EH (cell line): ENCODE measurements at places on chromosomes 13 and 19.
A peak's percentile ranks its signal among the peaks of the same experiment; 100 is the strongest.

DNA sequence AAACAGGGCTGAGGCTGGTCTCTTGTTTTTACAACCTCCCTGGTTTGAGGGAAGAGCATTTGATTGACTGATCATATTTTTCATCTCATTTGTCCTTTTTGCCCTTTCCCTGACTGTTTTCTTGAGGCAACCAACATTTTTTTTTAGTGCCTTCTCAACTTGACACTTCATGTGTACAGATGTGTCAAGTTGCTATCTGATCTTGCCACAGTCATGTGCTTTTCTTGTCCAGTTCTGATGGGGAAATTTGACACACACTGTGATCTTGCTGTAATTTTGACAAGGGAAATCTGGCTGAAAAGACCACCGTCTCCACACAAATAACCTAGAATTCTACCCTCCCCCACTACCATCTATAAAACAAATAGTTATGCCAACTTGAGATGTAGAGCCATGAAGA lies 329.6 kb downstream of the KCTD12 start:
- DNase-seq, result no peak

DNA sequence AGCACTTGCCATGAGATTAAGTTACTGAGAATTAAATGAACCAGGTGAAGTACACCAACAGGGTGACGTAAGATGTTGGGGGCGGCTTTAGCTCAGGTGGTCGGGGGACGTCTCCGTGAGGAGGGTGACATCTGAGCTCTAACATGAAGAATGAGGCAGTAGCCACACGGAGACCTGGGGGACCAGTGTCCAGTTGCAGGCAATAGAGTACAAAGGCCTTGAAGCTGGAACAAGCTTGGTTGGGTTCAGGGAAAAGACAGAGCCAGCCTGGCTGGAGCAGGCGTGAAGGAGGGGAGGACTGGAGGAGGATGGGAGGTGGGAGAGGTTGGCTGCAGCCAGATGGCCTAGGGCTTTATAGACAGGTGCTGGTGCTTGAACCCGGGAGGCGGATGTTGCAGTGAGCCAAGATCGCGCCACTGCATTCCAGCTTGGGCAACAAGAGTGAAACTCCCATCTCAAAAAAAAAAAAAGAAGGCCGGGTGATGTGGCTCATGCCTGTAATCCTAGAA lies 1.6 kb downstream of the SPINT2 start:
- no peak for DNase-seq

DNA sequence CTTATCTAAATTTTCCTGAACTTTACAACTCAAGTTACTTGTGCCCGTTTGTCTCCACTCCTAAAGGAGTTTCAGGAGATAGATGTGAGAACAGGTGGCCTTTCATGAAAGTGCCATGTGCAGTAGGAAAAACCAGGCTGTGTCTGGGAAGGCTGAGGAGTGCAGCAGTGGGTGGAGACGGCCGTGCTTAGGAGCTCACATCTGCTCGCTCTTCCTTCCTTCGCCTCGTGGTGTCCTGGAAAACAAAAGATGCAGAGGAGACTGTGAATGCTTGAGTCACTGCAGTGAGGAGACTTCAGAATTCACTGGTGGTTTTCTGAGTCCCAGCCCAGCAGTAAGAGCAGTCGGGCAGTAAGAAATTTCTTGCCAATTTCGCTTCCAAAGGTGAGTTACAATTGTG lies 138.4 kb upstream of the RNF113B start:
- DNase-seq, result peak; percentile 68

GRCh38 chr19:34961775-34962686 lies 2.0 kb downstream of the ZNF792 start:
- peak; percentile 41 for DNase-seq

DNA sequence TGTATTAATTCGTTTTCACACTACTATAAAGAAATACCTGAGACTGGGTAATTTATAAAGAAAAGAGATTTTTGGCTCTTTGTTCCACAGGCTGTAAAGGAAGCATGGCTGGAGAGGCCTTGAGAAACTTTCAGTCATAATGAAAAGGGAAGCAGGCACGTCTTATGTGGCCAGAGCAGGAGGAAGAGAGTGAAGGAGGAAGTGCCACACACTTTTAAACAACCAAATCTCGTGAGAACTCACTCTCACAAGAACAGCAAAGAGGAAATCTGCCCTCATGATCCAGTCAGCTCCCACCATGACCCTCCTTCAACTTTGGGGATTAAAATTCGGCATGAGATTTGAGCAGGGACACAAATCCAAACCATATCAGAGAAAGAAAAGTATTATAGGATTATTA lies 1255.9 kb upstream of the MIR17HG start:
- no peak for DNase-seq

- no peak for DNase-seq
Observed at GRCh38 chr13:85243831-85244230, 555.4 kb downstream of the SLITRK6 start.

DNA sequence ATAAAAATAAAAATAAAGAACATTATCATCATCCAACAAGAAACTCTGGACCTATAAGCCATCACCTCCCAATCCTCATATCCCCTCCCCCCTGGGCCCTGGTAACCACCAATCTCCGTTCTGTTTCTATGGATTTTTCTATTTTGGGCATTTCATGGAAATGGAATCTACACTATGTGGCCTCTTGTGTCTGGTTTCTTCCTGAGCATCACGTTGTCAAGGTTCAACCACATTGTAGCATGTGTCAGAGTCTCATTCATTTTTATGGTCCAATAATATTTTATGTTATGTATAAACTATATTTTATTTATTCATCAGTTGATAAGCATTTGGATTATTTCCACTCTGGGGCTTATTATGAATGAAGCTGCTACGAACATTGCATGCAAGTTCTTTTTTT lies 26.9 kb downstream of the SULT2B1 start:
- DNase-seq, result peak; percentile 63

- no peak for DNase-seq
Observed at GRCh38 chr19:13666165-13666564, 98.2 kb upstream of the MRI1 start.

DNA sequence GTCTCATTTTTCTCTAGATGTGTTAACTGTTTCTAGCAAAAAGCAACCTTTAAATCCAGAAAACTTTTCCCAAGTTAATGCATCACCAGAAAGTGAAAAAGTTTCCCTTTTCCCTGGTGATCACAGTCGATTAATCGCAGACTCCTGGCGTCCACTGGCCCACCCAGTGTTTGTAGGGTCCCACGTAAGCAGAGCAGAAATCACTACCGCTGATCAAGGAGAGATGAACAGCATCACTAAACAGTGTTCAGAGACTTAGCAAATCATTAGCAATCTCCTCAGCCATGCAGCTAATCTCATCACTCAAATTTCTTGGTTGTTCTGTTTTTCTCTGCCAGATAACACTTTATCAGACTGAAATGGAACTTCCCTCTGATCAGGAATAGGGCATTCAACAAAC lies 184.2 kb downstream of the EFNB2 start:
- DNase-seq, result no peak

DNA sequence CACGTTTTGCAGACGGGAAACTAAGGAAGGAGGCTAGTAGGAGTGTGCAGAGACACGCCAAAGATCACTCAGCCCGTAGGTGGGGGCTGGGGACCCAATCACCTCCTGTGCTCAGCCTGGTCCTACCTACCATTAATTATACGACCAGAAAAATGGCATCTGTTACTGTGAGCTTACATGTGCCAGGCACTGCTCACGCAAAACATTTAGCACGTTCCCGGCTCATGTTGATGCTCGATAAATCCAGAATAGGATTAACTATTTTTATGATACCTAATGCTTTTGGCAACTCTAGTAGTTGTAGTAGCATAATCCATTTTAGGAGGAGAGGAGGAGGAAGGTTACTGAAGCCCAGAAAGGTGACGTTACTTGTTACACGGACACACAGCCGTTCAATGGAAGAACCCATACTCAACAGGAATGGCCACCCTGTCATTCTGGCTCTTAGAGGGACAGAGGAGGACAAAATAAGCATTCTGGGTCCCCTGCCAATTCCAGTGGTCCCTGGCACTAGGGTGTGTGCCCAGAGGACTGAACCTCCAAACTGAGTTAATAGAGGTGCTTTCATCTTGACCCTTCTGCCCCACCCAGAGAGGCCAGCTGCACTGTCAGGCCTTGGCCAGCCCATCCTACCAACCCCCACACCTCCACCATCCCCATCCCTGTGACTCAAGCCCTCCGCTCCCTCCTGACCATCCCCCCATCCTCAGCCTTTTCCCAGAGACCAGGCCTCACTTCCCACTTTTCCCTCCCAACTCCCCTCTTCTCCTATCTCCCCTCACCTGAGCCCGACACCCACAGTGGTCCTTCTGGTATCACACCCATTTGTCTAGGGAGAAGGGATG lies 5.0 kb upstream of the EML2 start:
- no peak for DNase-seq

DNA sequence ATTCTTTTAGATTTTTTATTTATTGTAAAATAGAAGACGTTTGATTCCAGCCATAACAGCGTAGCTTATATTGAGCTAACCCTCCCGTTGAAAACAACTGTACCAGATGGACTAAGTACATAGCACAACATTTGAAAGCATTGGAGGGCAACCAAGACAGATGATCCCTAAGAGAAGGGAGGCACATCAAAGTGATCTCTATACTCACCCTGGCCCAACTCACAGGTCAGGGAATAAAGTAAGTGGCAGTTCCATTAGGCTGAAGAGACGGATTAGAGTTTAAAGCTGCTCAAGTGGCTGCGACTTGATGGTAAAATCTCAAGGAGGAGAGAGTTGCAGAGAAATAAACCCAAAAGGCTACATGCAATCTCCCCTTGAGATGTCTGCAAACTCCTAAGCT lies 65.1 kb upstream of the ITM2B start:
- no peak for DNase-seq

DNA sequence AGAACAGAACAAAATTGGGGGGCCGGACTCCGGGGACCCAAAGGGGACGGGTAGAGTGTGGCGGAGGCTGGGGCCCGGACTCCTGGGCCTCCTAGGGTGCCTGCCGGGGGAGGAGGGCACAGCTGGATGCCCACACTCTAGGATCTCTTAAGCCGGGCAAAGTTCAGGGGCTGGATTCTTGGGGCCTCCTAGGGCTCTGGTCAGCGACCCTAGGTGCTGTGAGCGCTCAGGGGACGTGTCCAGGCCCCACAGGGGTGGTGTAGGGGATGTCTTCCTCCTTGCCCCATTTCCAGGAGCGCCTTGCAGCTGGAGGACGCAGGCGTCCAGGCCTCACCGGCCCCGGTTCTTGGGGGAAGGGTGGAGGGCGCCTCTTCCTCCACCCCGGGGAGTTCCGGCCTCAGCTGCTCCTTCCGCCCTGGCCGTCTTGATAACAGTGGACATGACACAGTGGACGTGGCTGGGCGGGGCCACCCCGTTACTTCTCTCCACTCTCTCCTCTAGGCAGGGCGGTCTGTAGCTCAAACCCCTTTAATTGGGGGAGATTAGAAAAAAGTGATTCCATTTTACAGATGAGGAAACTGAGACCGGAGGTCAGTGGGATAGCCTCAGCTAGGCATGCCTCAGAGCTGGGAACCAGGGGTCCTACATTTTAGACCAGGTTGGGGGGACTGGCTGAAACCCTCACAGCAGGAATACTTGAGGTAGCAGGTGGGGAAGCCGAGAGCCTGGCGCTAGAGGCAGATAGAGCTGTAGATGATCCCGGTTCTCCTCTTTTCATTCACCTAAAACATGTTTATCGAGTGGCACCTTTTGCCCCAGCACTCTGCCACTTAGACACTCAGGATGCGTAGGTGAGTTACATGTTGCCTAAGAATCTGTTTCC lies 705 bp downstream of the STXBP2 start:
- no peak for DNase-seq

- DNase-seq, result no peak
Observed at GRCh38 chr19:46860846-46861690, at the start of gene ARHGAP35. Gene ARHGAP35, plus strand, starts transcription at chr19:46860997. Its CDS starts 57,679 bp downstream, at chr19:46918676.

DNA sequence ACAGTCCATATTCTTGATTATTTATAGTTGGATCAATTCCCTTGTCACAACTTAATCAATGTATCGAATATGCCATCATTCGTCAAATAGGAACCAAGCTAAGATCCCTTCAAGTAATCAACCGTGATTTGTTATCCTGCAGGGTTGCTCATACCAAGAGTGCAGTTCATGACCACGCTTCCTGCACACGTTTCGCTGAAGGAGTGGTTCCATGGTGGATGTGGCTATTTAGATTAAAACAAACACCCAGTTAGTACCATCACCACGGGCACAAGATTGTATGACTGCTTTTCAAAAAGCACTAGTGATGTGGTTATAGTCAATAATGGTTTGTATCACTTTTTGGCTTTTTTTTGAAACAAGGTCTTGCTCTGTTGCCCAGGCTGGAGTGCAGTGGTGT lies 41.1 kb upstream of the CCNE1 start:
- DNase-seq, result no peak

GRCh38 chr19:37975596-37976515 lies 68.8 kb downstream of the SIPA1L3 start:
- DNase-seq, result no peak

DNA sequence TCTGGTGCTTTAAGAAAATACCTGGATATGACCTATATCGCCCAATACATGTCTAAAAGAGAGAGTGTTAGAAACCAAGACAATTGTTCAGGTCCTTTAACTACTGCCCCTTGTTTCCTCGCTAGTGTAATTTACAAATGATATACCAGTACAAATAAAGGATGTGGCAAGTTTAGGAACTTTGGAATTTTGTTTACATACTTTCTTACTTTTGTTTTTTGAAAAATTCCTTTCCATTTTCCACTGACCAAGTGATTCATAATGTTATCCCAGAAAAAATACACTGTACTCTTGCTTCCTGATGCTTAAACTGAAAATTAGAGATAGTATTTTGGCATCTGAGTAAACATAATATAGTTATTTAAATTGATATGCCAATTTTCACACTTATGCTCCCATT lies 96.8 kb upstream of the CSNK1A1L start:
- DNase-seq, result peak; percentile 72

- no peak for DNase-seq
Observed at GRCh38 chr13:108574856-108575255, 54.6 kb upstream of the MYO16 start.

DNA sequence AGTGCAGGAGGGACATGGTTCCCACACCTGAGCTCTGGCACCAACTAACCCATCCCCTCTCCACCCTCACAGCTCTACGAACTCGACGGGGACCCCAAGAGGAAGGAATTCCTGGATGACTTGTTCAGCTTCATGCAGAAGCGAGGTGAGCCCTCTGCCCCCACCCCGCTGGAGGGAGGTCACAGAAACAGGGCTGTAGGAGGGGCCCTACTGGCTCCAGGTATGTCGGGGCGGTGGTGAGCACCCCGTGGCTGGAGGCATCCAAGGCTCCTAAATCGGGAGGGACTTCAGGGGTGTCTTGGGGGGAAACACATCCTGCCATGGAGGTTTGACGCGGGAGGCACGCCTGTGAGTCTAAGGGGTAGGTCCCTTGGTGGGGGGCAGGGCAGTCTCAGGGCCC lies 24.1 kb upstream of the WDR18 start:
- no peak for DNase-seq

DNA sequence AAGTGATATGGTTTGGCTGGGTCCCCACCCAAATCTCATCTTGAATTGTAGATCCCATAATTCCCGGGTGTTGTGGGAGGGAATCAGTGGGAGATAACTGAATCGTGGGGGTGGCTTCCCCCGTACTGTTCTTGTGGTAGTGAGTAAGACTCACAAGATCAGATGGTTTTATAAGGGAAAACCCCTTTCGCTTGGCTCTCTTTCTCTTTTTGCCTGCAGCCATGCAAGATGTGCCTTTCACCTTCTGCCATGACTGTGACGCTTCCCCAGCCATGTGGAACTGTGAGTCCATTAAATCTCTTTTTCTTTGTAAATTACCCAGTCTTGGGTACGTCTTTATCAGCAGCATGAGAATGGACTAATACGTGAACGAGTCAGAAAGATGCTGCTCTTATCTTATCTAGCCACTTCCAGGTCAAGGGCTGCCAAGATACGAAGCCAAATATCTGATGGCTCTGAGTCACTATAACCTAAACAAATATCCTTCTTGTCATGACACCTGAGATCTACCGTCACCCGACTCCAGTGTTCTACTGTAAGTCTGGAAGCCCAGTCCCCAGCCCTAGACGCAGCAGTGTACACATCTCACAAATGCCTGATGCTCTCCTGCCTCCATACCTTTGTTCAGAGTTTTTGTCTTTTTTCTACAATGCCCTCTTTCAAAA lies 45.9 kb downstream of the SLC15A1 start:
- DNase-seq, result no peak
